ENCODE measurements at places on chromosomes 3 and 15. TPM values are rescaled to one million over a fixed set of nuclear protein-coding genes. Genes with fewer than 3 reads are reported as not detected.
A peak's percentile ranks its signal among the peaks of the same experiment; 100 is the strongest.

Gene KNG1
- not detected for total RNA-seq

Gene ZNF197
- total RNA-seq, result 11.6 TPM

Gene TIMP4
- not detected for total RNA-seq

Gene TRH
- not detected for total RNA-seq

Gene ACTRT3
- total RNA-seq, result 1.3 TPM

Gene GATM
- 0.86 TPM for total RNA-seq

Gene ADAMTSL3
- not detected for total RNA-seq

Gene TNNC1
- 0.32 TPM for total RNA-seq

Gene PTPRG
- 4.4 TPM for total RNA-seq

DNA sequence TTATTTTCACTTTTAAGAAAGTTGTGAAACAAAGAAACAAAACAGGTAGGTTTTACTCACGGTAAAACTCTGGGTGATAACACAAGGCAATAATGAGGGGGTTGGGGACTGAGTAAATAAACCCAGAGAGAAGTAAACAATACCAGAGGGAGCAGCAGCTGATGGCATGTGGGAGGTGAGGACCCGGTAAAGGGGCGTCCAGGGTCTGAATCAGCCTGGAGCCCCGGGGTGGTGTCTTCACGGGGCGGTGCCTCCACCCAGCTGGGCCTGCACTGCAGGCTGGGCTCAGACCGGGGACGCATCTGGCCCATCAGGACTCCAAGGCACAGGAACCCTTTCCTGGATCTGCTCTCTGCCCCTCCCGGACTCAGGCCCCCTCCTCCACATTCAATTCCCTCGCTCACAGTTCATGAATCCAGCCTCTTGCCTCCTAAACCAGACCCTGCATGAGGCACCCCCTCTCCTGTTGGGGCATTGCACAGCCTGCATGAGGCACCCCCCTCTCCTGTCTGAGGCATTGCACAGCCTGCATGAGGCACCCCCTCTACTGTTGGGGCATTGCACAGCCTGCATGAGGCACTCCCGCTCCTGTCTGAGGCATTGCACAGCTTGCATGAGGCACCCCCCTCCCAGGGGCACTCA, 73.9 kb upstream of the MFGE8 start:
- DNase-seq, result no peak

- DNase-seq, result no peak
Observed at GRCh38 chr3:168707900-168708299, 612.2 kb upstream of the GOLIM4 start.

DNA sequence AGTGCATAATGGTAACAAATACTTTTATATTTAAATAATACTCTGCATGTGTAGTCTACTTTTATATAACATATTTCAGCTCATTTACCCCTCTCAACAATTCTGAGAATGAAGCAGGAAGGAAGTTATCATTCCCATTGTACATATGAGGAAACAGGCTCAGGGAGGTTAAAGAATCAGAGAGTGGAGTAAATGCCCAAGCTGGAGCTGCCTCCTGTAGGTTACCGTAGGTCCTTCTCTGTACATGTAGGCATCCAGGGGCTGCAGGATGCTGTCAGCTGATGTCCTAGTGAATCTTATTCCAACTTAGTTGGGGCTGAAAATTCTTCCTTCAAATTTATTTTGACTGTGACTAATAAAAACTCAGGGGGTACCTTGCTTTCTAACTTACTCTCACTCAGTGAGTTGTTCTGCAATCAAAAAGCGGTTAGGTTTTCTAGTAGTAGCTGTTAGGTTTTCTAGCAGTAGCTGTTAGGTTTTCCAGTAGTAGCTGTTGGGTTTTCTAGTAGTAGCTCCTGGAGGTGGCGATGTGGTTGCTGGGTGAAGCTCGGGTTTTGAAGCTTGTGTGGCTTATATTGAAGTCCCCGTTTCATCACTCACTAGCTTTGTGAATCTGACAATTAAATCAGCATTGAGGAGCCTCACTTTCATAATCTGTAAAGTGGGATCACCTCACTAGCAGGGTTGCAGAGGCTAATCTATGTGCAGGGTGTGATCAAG, 357.0 kb downstream of the NR2F2 start:
- DNase-seq, result no peak

DNA sequence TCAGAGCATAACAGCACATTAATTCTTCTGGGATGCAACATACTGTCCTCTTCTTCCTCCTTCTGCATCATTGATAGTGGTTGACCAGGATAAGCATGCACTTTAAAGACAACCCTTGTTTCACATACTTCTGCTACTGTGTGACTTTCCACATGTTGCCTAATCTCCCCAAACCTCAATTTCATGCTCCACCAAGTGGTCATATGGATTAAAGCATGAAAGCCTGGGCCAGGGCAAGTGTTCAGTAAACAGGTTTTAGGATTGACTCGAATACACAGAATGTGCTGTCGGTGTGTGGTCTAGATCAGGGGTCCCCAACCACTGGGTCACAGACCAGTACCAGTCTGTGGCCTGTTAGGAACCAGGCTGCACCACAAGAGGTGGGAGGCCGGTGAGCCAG, 22.5 kb upstream of the BFSP2 start:
- DNase-seq, result no peak

DNA sequence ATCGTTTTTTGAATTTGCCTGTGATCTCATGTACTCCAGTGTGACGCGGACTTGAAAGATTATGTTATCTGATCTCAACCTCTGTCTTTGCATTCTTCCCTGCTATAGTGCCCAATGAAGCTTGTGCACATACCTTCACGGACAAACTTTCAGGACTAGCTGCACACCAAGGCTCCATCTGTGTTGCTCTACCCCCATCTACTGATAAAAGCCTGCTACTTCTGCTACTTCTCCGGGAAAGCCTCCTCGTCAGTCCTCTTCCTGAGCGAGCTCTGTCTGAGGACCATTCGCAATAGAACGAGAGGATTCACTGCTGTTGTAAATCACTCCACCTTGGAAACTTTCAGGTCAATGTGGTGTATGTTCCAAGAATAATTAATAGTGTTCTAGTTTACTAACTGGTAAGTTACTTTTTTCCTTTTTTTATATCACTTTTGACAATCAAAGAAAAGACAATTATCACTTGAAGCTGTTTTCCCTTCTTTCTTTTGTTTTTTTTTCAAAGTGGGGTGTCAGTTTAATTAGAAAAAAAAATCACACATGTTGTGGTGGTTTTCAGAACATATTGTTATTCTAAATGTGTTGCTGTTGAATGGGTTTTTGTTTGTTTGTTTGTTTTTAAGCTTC, 217.6 kb downstream of the ARRDC4 start:
- DNase-seq, result peak; percentile 34

GRCh38 chr3:177193688-177194268, 3.5 kb downstream of the TBL1XR1 start:
- no peak for DNase-seq

GRCh38 chr3:113552851-113553250, 20.5 kb downstream of the SIDT1 start:
- DNase-seq, result no peak

DNA sequence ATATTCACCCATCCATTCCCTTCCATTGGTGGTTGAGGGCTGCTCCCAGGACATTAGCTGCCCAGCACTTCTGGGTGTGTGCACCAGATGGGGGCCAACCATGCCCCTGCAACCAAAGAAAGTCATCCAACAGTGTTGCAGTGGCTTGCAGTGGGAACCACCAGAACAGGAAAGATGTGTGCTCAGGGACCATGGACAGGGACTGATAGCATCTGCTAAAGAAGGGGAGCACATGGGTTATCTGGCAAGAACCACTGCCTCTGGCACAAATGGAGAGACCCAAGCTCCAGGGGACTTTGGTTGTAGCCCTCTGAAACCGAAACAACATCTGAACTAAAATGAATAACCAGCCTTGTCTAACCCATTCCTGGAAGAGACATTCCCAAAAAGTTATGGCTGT, 8.1 kb downstream of the DCLK3 start:
- DNase-seq, result no peak

- no peak for DNase-seq
Observed at GRCh38 chr15:27426805-27427204, 455.8 kb downstream of the GABRG3 start.

DNA sequence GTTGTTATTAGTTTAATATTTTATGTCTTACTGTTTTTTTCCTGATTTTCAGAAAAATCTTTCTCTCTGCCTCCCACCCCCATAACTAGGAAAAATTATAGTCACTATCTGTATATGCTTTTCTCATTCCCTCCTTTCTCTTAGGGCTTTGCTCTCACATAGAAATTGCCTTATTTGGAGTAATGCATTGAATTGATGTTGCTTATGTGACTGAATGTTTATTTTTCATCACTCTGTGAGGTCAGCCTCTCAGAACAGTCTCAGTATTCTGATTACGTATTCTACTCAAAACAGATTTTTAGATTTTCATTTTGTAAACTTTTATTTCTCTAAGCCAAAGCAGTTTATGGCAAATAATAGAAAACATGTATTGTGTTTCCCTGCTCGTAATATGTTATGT, 121.0 kb downstream of the SLMAP start:
- no peak for DNase-seq

DNA sequence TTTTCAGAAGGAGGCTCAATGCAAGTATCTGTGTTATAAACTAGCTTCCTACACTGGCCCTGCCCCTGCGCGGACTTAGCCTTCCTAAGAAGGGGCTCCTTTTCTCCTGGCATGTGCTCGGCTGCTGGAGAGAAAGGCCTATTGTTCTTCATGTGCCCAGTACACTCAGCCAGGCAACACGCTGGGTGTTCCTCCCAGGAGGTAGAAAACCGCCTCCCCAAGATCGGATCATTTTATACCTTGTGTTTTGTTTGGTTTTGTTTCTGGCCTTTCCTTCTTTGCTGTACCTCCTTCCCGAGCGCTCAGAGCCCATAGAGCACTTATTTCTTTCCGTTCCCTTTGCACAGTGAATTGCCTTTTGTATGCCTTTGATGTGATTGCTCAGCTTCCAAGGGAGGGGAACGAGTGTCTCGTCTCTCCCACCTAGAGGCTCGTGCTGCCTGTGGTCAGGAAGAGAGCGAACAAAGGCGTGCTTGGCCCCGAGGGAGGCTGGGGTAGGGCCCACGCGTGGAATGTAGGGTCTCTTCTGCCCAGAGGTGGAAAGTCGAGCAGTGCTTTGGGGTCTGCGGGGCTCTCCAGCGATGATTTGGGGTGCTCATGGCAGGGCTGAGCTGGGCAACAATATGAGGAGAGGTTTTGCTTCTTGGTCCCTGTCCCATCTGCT, 30.0 kb downstream of the CCNL1 start:
- DNase-seq, result peak; percentile 30

DNA sequence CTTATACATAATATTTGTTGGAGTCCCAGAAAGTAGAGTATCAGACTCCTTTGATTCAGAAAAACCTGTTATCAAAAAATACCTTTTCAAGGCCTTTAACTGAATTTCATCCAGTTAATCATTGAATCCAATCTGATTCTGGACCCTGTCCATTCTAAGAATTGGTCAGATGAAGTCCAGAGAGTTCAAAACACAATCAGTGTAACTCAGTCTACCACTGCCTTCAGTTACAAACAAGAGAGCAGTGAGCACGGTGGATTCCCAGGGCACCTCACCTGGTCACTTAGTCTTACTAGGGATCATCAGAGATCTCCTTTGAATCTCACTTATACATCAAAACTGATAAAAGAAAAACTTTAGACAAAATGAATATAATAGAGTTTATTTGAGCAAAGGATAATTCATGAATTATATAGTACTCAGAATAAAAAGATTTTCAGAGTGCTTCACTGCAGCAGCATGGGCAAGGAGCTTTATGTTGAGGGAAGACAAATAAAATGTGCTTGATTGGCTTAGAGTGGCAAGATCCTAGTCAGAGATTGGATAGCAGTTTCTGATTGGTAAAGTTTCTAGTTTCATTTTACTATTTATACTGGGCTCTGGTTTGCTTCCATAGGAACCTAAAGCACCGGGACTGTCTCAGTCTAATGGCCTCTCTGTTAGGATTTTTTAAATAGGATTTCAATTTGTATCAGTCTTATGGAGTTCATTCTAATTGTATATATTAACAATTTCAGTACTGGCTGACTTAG, 474.9 kb upstream of the GOLIM4 start:
- DNase-seq, result no peak

DNA sequence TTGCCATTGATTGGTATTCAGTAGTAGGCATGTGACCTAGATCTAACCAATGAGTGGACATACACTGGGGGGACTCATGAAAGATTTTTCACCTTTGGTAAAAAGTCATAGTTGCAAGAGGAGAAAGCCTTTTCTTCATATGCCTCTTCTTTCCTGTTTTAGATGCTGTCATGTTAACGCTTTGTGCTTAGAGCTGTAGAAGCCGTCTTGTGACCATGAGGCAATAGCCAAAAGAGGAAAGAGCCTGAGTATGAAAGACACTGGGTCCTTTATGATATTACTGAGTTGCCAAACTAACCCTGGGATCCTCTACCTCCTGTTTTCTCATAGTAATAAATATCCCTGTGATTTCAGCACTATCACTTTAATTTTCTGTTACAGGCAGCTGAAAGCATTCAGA, 396.0 kb downstream of the FHIT start:
- DNase-seq, result no peak

- no peak for DNase-seq
Observed at GRCh38 chr3:42300778-42301177, 34.8 kb upstream of the CCK start.

- no peak for DNase-seq
Observed at GRCh38 chr15:25239471-25240345, 199.1 kb downstream of the UBE3A start.

DNA sequence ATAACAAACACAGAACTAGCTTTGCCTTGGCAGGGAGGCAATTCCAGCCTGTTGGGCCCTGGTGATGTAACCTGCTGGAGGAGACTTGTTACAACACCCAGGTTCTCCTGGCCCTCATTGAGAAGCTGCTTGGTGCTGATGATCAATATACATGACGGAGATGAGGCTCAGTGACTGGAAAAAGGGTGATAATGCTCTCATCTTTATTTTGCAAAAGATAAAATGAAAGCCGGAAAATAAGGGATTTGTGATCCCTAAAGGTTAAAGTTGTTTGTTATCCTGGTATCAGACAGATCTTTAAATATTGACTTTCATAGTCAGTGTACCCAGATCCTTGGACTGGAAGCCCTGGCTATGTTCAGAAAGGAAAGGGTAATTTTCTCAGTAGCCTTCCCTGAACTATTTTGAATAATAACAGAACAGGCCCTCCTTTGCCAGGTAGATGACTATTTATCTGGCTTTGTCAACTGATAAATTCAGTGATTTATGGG, 118.9 kb upstream of the MEIS2 start:
- no peak for DNase-seq

DNA sequence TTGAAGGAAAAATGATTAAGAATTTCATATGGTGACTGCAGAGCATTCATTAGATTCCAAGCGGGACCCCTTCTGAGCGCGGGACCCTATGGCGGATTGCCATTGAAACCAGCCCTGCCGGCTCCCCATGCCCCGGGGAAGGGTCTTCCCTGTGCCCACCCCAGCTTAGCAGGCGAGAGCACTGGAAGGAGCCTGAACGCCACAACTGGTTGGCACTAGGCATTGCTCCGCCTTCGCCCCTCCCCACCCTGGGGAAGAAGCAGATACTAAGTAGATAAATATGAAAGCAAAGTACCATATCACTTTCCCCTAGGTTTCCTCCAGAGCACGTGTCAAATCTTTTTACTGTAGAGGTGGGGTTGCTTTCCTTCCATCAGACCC, 70.7 kb downstream of the CYP19A1 start:
- no peak for DNase-seq

All from activated T-helper 1 cell treated with anti-CD3 and anti-CD28 coated beads, Interleukin-12 subunit alpha, Interleukin-12 subunit beta, Interleukin-2, Interleukin-4 antibody, amounts not matched to agents 30 ng/mL and 10 ng/mL and 1 ng/mL, durations not matched to agents 14 hours and 24 hours and 36 hours (primary cell).